ENCODE measurements at places on chromosomes 16 and 17.

GRCh38 chr16:72797621-72798020, 250.3 kb downstream of the ZFHX3 start:
- no peak for DNase-seq

DNA sequence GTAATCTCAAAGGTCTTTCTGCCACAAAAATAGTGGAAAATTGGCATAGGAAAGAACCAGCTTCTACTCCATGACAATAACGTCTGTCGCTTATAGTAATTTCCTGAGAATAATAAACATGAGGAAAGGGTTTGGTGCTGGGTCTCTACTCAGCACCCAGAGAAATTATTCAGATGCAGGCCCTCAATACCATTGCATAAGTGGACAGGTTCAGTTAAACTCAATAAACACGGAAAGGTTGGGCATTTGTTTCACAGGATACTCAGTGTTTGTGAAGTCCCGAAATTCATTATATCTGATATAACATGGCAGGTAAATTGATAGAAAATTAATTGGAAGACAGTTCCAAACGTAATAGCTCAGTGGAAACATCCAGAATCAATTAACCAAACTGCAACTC, 254.0 kb downstream of the CNTNAP4 start:
- no peak for DNase-seq

GRCh38 chr16:28057949-28058348, 5.6 kb downstream of the GSG1L start:
- DNase-seq, result no peak

DNA sequence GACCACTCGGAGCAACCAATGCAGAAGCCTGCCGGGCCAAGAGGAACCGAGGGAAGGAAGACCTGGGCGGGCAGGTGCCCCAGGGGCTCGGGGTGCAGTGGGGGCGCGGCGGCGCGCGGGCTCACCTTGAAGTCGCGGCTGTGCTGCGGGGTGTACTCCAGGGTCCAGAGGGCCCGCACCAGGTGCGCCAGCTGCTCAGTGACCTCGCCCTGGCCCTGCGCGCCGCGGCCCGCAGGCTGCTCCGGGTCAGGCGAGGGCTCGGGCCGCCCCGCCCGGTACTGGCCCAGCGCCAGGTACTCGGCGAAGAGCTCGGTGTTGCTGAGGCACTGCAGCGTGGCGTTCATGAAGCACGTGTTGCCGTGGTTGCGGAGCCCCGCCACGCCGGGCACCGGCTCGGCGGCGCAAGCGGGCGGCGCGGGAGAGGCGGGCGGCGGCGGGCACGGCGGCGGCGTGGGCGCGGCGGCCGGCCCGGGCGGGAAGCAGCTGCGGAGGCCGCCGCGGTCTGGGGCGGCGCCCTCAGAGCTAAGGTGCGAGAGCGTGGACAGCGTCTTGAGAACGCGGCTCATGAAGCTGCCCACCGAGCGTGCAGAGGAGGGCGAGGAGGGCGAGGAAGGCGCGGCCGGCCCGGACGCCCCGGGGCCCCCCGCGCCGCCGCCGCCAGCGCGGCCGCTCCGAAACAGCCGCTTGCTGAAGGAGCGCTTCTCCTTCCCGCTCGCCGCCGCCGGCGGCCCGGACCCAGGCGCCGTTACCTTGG, 562 bp downstream of the USP31 start:
- DNase-seq, result no peak
